Foreskin fibroblast (primary cell): ENCODE measurements at places on chromosomes 5 and 9.

DNA sequence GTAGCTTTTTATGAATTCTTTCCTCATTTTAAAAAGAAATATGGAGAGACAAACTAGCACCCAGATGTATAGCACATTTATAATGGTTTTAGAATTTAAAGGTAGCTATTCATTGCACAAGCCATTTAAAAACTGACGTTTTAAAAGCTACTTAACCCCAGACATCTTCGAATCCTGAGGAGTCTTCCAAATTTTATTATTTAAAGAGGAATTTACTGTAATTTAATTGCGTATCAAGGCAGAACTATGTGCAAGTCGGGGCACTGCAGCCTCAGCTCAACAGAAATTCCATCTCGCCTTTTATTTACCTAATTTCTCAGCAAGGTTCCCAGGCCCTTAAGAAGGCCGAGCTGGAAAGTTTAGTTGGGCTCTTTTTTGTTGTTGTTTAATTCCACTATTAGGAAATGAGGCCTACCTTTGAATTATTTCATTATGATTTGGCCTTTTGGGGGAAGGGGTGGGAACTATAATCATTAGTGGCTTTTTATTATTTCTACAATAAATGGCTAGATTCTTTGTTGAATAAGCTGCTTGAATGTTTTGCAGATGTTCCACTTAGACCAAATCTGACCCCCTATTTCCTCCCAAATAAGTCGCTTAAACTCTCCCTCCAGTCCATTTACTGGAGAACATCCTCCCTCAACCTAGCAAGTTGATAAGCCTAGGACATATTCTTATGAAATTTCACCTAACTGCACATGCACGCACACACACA lies 20.2 kb downstream of the NR2F1 start:
- DNase-seq, result no peak

GRCh38 chr5:169404223-169404622 lies 103.3 kb upstream of the SLIT3 start:
- DNase-seq, result no peak

GRCh38 chr9:79201636-79202035 lies 370.1 kb upstream of the TLE4 start:
- peak; percentile 38 for DNase-seq

GRCh38 chr9:134346151-134346550 lies 19.9 kb downstream of the RXRA start:
- peak; percentile 82 for DNase-seq

DNA sequence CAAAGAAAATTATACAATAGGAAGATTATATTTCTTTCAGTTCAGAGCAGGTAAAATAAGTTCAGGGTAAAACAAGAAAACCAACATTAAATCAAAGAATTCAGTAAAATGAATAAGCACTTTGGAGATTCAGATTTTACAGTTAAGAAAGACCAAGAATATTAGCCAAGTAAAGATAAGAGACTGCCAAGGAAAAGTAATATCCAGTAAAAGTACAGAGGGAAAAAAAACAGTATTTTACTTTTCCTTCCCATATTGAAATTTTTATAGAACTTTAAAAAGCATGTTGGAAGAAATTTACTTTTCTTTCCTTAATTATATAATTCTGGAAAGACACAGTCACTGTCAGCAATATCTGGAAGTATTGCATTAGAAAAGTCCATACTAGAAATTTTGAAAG lies 393.4 kb downstream of the NFIB start:
- DNase-seq, result no peak

DNA sequence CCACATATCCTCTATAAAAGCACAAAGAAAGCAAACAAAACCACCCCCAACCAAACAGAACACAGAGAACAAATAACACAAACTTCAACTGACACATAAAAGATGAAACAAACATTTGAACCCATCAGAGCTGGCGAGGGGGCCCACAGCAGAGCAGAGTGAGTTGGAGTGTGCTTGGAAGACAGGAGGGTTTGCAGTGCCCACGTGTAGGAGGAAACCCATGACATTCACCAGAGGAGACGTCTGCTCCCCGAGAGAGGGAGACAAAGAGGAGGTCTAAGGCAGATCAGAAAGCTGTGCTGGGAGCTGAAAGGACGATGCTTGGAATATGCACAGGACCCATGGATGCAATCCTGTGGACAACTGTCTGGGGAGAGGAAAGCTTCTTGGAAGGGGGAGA lies 27.0 kb downstream of the MRPL36 start:
- DNase-seq, result peak; percentile 77

- DNase-seq, result peak; percentile 62
Measured at GRCh38 chr5:17398431-17398830, 99.6 kb upstream of the TAF11L2 start.

- DNase-seq, result no peak
Measured at GRCh38 chr5:78706825-78707224, 58.3 kb upstream of the LHFPL2 start.

- peak; percentile 60 for DNase-seq
Measured at GRCh38 chr9:113875459-113876150, 504 bp upstream of the ZNF618 start.

DNA sequence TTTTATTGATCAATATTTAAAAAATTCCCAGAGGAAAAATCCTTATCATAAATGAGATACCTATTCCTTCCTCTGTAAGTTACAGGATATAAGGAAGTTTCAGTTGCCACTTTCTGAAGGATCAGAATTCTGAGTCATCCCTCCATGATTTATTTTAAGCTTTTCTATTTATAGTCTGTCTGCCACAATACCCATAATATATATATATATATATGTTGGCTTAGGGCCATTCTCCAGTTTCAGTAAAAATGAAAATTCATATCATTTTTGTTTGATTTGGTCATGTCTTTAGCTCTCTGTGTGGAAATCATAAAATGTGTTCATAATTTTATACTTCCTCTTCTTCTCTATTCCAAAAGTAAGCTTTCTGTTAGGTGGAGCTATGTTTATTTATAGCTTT lies 215.8 kb upstream of the CYLC2 start:
- no peak for DNase-seq

GRCh38 chr5:9713356-9713755 lies 83.2 kb upstream of the TAS2R1 start:
- no peak for DNase-seq

GRCh38 chr5:116355819-116356601 lies 218.6 kb downstream of the SEMA6A start:
- DNase-seq, result no peak

GRCh38 chr9:79657891-79658290 lies 86.1 kb downstream of the TLE4 start:
- DNase-seq, result no peak

DNA sequence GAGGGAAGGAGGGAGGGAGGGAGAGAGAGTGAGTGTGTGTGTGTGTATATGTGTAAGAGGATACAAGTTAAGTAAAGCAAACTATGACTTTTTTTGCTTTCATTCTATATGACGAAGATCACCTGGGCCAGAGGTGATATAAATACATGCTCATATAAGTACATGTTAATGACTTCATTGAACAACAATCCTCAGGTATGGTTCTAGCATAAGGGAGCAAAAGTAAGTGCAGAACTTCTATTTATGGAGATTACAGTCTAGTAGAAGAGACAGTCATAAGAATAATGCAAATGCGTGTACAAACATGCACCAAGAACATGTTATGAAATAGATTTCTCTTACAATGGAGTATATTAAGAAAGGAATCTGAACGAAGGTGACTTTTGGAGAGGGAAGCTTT lies 1804.0 kb downstream of the MAT2B start:
- DNase-seq, result no peak

- DNase-seq, result no peak
Measured at GRCh38 chr9:35755071-35755470, 995 bp upstream of the MSMP start.

DNA sequence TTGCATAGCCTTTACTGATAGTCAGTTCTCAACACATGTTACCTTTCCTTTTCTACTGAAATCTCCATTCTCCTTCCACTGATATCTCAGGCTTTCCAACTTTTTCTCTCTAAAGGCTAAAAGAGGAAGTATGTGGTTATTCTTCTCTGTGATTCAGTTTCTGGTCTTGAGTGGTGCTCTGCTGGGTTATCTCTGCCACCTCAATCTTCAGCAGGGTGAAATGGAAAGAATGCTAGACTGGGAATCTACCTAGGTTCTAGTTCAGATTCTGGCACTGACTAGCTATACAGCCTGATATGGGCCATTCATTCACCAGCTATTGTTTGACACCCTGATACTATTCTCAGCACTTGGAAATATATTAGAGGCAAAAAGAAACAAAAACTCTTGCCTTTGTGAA lies 124.9 kb upstream of the GRIA1 start:
- DNase-seq, result no peak

DNA sequence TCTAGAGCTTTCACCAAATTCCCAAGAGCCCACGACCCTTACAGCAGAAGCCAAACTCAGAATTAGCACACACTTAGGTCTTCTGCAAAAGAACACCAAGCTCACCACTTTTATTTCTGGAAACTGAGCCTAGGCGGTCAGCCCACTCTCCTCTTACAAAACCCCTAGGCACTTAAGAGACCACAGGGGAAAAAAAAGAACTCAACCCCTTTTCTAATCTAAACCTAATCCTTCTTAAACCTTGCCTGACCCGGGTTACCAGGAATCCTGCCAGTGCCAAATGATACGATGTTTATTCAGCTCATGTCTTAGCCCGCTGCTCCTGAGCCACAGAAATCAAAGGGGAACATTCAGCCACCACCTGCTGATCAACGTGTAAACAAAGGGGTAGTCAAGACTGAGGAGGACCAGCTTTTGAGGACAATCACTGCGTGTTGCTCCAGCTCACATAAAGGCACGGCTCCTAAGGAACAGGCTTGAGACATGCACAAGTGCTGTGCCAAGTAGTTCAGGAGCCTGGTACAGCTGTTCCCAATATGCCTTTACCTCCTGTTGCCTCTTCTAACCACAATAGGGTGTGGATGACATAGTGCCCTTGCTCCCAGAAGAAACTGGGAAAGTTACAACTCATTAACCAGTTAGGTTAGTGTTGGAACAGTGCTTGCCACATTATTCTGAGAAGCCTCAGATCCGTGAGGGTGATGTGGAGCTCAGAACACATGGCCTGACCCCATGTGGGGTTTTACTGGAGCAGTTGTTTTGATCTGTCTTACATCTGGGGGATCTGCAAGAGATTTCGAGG lies 49.3 kb downstream of the ZFAND5 start:
- peak; percentile 83 for DNase-seq

GRCh38 chr5:123783421-123783820 lies 271.4 kb downstream of the CSNK1G3 start:
- DNase-seq, result no peak

DNA sequence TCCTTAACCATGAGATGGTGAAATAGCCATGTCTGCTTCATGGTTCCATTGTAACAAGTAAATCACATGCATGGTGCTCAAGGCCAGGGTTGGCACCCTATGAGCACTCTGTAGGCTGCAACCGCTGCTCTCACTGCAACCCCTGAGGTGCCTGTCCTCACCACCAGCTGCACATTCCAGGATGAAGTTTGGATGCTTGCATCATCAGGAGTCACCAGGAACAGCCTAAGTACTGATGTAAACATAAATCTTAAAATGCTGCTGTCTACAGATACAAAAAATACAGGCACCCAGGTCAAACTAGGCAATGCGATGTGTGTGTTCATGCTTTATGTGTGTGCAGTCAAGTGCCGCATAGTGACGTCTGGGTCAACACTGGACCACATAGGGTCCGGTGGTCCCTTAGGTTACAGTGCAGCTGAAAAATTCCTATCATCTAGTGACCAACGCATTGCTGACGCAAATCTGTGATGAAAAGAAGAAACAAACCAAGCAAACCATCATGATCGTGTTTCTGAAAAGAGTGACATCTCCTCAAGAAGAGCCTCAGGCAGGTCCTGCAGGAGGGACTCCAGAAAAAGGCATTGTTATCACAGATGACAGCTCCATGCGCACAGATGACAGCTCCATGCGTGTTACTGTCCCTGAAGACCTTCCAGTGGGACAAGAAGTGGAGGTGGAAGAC lies 234.8 kb downstream of the AUH start:
- DNase-seq, result peak; percentile 82

DNA sequence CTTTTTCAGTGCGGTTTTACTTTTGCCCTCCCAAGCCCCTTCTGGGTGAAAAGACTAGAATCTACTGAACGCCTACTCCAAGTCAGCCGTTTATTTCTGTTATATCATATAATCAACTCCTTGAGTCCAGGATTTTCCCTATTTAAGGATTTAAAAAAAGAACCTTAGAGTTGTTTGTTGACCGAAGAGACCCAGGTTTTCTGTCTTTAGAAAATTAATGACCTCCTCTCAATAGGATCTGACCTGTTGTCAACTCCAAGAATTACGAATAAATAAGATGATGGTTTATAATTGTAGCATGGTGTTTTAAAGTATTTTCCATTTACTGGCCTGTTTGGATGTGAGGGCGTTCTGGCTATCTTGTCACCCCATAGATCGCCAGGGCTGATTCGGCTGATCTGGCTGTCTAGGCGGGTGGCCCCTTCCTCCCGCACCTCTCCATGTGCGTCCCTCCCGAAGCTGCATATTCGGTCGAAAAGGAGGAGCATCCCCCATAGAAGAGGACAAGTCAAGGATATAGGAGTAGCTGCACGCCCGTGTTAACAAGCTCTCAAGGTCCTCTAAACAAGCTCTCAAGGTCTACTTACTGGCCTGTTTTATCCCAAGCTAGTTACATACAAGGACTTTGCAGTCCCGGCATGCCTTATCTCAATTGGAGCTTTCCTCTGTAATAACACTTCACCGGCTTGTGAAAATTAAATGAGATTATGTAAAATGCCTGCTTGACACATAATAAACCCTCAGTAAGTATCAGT lies 1.1 kb upstream of the UBAP2 start:
- no peak for DNase-seq

GRCh38 chr9:111362526-111362925 lies 32.5 kb upstream of the OR2K2 start:
- peak; percentile 56 for DNase-seq

- no peak for DNase-seq
Measured at GRCh38 chr9:22374051-22374450, 72.6 kb upstream of the DMRTA1 start.

- DNase-seq, result no peak
Measured at GRCh38 chr5:88488561-88488960, 219.9 kb upstream of the TMEM161B start.
